ENCODE measurements at places on chromosomes 13 and 19. TPM values are rescaled to one million over a fixed set of nuclear protein-coding genes. Genes with fewer than 3 reads are reported as not detected.

ZNF320 gene
- 7.8 TPM for total RNA-seq

LMO7 gene
- total RNA-seq = 105 TPM

ZMYM5 gene
- 8.6 TPM for total RNA-seq

GRCh38 chr13:82912564-82912963, 969.7 kb downstream of the SLITRK1 start:
- no peak for DNase-seq
- no peak overlapping the region for H3K27ac ChIP-seq
- H3K4me3 ChIP-seq = no peak overlapping the region
- H3K4me1 ChIP-seq = no peaks in the 10 kb centered on the region

- peak overlapping the region; percentile 91 for H3K4me3 ChIP-seq
- H3K4me1 ChIP-seq = peaks cover 14% of the 10 kb centered on the region
- peak overlapping the region; percentile 100 for H3K27ac ChIP-seq
- no peak for DNase-seq
- H3K27me3 ChIP-seq = no peaks in the 10 kb centered on the region
Measured at GRCh38 chr19:9620842-9621155, 233 bp downstream of the ZNF561 start.

LRRC63 gene
- 0.38 TPM for total RNA-seq

DNA sequence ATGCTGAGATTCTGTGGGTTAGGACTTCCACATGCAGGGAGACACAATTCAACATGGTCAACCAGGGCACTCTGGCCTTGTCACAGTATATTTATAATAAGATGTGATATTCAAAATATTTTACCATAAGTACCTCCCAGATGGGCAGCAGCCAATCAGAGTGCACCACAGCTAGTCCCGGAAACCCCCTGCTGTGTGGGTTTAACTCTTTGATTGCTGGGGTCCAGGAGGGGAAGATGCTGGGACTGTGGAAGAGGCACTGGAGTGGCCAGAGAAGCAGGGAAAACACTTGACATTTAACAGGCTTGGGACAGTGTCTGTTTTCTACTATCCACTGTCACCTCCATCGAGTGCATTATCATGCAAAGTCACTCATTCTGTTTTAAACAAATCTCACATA, 99.0 kb downstream of the MBNL2 start:
- no peaks in the 10 kb centered on the region for H3K27me3 ChIP-seq
- H3K4me3 ChIP-seq = no peak overlapping the region
- DNase-seq = no peak
- H3K36me3 ChIP-seq = no peaks in the 10 kb centered on the region
- H3K27ac ChIP-seq = no peak overlapping the region

IGFL3 gene
- total RNA-seq = not detected

- no peaks in the 10 kb centered on the region for H3K4me1 ChIP-seq
- DNase-seq = no peak
- no peak overlapping the region for H3K27ac ChIP-seq
- H3K4me3 ChIP-seq = no peak overlapping the region
Measured at GRCh38 chr13:46468570-46469463, 81.8 kb upstream of the RUBCNL start.

- H3K27ac ChIP-seq = peak overlapping the region; percentile 97
- no peaks in the 10 kb centered on the region for H3K27me3 ChIP-seq
- H3K4me3 ChIP-seq = no peak overlapping the region
- peaks cover 38% of the 10 kb centered on the region for H3K4me1 ChIP-seq
- peaks cover 14% of the 10 kb centered on the region for H3K36me3 ChIP-seq
Measured at GRCh38 chr19:35317464-35318043, 11.4 kb upstream of the CD22 start.

GRCh38 chr13:111627596-111627995, 307.2 kb downstream of the TEX29 start:
- no peak overlapping the region for H3K4me3 ChIP-seq
- no peak for DNase-seq
- no peaks in the 10 kb centered on the region for H3K27me3 ChIP-seq
- no peak overlapping the region for H3K27ac ChIP-seq
- H3K36me3 ChIP-seq = no peaks in the 10 kb centered on the region

DNA sequence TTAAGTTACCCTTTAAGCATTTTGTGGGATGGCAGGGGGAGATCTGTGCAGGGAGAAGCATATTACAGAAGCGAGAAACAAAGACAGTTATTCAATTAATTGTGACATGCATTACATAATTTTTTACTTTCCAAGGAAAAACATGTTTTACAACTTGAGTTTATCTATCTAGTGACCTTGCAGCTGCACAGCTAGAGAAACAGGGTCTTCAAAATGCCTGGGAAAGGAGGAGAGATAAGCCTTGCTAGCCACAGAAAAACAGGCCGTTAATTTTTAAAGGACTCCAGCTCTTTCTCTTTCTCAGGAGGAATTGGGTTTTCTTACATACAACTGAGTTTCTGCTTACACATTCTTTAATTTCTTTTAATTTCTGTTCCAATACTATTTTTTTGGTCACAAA, 14.8 kb upstream of the ZNF431 start:
- H3K36me3 ChIP-seq = no peaks in the 10 kb centered on the region
- no peak overlapping the region for H3K27ac ChIP-seq
- no peak for DNase-seq

DNA sequence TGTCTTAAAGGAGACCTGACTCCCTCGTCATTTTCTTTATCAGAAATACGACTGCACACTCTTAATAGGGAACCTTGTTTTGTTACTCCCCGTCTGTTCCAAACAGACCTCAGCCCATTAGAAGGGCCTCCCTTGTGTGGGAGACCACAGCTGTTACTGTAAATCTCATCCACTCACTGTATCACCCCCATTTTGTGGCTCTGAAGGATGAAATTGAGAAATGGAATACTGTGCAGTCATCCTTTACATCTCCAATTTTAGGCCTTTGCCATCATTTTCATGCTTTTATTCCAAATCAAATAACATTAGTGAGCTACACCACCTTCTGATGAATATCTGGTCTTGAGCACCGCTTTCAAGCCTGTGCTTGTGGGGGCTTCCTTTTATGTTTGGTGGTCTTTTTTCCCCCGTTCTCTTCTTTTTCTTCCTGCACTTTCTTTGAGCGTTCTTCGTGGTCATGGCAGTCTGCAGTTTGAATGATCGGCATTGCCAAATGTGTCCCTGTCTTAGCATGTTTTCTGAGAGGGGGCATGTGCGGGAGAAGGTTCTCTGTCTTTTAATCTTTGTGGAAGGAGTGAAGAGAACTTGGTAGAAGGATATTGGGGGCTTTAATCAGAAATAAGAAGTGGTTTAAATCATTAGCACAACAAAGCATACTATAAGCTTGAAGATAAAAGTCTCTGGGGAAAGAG, 65.8 kb downstream of the GGACT start:
- DNase-seq = no peak
- H3K4me1 ChIP-seq = no peaks in the 10 kb centered on the region
- H3K36me3 ChIP-seq = no peaks in the 10 kb centered on the region
- H3K27me3 ChIP-seq = no peaks in the 10 kb centered on the region

ELAVL3 gene
- not detected for total RNA-seq

DNA sequence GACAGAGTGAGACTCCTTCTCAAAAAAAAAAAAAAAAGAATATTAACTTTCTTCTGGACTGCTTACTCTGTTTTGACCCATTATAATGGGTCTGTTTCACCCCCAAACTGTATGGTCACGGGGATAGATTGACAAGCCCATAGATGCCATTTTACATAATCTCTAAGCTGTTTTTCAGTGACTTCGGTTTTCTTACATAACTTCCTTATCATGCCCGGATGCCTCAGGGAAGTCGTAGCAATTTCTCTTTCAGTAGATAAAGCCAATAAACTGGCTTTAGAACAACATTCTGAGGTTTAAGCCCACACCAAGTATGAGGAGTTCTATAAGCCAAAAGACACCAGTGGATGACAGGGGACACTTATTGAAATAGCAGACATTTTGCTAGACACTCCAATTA, 5.9 kb upstream of the ZNF254 start:
- peaks cover 5% of the 10 kb centered on the region for H3K36me3 ChIP-seq
- no peaks in the 10 kb centered on the region for H3K27me3 ChIP-seq
- no peak for DNase-seq
- no peak overlapping the region for H3K27ac ChIP-seq
- H3K4me1 ChIP-seq = no peaks in the 10 kb centered on the region
- no peak overlapping the region for H3K4me3 ChIP-seq

DNA sequence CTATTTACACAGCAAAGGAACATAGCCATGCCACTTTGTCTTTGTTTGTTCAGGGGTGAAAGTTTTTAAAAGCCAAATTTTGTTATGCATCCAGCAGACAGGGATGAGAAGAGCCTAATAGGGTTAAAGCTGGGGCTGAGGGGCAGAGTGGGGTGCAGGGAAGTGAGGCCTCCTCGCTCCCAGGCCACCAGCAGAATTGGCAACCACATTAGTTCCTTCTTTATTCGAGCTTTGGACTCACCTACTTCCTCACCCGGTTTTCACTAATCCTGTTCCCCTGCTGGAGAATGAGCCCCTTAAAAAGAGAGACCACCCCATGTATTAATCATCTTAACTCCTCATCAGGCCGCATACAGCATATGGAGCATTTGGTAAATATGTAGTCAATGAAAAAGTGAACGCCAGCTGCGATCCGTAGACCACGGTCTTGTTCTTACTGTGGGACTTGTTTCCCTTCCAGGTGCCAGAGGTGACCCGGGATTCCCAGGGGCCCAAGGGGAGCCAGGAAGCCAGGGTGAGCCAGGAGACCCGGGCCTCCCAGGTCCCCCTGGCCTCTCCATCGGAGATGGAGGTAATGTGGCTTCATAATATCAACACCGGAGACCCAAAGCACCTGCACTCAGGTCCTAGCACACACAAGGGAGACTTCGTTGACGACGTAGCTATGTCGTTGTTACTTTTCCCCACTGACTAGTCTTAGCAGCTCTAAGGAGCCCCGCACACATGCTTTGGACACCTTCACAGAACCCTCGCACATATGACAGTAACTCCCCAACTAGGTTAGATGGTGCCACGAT, 112.1 kb downstream of the RAB20 start:
- no peaks in the 10 kb centered on the region for H3K36me3 ChIP-seq
- no peak overlapping the region for H3K4me3 ChIP-seq
- H3K27me3 ChIP-seq = no peaks in the 10 kb centered on the region

GRCh38 chr19:5984600-5984999, 6.7 kb upstream of the RANBP3 start:
- H3K4me3 ChIP-seq = no peak overlapping the region
- H3K27ac ChIP-seq = no peak overlapping the region
- peaks cover 8% of the 10 kb centered on the region for H3K36me3 ChIP-seq

PDX1 gene
- total RNA-seq = 1.2 TPM

TARM1 gene
- total RNA-seq = not detected
